ENCODE measurements at places on chromosomes 2 and 18.

- DNase-seq, result no peak
Measured at GRCh38 chr2:188898261-188898660, 75.9 kb upstream of the COL3A1 start.

GRCh38 chr18:51110073-51110797 is 80.2 kb downstream of the SMAD4 start:
- DNase-seq, result peak; percentile 44

DNA sequence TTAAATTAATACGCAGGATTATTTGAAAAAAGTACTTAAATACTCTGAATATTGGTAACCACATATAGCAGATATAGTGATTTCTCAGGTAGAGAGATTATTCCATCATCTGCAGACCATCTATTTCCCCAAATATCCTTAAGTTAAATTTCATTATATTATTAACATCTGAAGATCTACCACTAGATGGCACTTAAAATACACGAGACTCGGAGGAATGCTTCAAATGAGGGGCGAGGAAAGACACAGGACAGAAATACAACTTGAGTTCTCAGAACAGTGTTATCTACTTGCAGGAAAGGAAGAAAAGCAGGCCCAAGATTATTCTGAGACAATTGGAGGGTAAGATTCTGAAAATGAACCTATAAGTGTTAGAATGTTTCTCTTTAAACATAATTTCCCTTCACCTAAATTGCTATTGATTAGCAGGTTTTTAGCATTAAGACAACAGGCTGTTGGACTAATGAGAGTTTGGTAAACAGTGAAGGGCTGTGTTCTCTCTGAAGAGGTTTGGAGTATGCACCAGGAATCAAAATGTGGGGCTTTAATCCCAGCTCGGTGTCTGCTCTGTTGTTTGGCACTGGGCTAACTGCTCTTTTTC is 76.9 kb upstream of the GCFC2 start:
- DNase-seq, result no peak

- no peak for DNase-seq
Measured at GRCh38 chr2:222797261-222797660, 63.6 kb upstream of the ACSL3 start.

DNA sequence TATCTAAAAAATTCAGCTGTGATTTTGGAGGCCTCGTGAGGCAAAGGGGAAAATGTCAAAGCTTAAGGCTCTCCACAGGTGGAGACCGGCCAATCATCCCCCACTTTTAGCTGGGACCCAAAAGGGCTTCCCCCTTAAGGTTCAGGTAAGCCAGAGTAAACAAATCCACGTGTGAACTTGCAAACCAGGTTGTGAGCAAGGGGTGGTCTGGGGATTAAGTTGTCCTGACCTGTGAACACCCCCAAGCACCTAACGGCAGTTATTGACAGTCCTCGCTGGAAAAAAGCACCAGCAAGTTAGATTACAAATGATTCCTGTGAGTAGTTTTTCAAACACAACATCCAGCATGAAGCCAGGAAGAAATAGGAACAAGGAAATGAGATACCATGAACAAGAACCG is 42.9 kb downstream of the MYO7B start:
- DNase-seq, result no peak

- DNase-seq, result no peak
Measured at GRCh38 chr2:66446941-66447340, 12.0 kb downstream of the MEIS1 start.

DNA sequence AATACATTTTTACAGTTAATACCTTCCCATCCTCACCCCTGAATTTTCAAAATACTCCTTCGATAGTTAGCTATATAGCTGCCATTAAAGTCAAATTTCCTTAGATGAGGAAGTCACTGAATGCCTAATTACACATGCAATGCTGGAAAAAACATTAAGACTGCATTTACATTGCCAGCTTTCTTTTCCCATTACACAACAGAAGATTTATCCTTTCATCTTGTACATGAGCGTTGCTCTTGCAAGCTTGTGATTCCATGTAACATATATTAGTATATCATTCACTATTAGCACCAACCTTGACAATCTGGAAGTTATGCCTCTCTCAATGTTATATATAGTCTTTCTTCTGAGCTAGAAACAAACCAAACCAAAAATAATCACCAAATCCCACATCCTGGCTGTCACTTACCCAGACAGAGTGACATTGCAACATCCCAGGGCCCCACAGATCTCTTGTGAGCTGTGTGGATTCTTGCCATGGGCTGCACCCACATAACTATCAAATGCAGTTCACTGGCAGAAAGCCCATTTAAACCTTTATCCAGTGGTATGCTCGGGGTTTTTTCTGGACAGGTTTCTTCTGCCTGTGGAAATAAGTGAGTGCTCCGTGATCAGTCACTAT is 79.2 kb upstream of the PAPOLG start:
- DNase-seq, result no peak

- no peak for DNase-seq
Measured at GRCh38 chr18:75231053-75231406, 20.4 kb downstream of the TSHZ1 start.

GRCh38 chr2:39743269-39743776 is 35.7 kb downstream of the THUMPD2 start:
- no peak for DNase-seq

DNA sequence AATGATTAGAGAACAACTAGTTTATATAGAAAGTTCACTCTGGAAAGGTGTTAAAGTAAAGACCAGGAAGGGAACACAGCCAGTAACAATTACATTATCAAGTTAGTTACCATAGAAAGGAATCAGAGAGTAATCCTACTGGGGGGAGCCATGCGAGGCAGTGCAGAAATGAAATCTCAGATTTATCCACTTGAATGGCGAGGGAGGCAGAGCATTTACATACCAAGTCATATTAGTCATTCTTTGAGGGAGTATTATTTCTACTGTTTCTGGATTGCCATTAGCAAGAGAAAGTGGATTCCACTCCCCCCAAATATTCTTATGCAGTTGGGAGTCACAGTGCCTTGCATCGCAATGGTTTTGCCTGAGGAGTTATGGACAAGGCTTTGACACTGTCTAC is 472.7 kb upstream of the TRIB2 start:
- no peak for DNase-seq

- DNase-seq, result no peak
Measured at GRCh38 chr2:95276244-95276887, 2.1 kb downstream of the PROM2 start.

GRCh38 chr2:164061129-164061746 is 325.4 kb upstream of the FIGN start:
- DNase-seq, result no peak

DNA sequence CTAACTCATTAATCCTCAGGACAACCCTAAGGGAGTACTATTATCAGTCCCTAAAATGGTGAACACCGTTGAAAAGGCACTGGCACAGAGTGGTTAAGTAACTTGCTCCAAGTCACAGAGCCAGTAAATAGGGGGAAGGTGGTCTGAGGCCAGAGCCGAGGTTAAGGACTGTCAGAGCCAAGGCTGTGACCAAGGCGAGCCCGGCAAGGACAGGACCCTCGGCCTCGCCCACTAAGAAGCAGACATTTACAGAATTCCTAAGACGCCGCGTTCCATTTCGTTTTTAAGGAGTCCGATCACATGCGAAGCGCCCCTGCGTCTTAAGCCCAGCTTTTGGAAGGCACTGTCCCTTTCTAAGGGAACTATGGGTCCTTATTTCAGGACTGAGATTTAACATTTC is 1.1 kb downstream of the PDIA6 start:
- no peak for DNase-seq

DNA sequence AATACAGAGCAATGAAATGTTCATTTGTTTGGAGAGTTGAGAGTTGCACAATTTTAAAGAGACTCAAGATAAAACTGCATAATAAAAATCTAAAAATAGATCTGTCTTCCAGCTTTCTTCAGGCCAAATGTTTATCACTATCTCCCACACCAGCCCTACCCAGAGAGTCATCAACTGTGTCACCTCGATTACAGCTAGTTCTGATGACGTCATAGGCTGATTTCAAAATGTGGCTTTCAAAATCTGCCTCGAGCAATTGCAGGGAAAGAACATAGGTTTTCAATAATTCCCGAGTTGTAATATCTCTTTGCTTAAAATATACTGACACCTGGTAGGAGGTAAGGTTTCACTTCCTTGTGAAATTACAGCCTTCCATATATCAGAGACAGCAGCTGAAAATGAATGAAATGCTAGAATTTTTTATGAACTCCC is 677.6 kb upstream of the ID2 start:
- no peak for DNase-seq

DNA sequence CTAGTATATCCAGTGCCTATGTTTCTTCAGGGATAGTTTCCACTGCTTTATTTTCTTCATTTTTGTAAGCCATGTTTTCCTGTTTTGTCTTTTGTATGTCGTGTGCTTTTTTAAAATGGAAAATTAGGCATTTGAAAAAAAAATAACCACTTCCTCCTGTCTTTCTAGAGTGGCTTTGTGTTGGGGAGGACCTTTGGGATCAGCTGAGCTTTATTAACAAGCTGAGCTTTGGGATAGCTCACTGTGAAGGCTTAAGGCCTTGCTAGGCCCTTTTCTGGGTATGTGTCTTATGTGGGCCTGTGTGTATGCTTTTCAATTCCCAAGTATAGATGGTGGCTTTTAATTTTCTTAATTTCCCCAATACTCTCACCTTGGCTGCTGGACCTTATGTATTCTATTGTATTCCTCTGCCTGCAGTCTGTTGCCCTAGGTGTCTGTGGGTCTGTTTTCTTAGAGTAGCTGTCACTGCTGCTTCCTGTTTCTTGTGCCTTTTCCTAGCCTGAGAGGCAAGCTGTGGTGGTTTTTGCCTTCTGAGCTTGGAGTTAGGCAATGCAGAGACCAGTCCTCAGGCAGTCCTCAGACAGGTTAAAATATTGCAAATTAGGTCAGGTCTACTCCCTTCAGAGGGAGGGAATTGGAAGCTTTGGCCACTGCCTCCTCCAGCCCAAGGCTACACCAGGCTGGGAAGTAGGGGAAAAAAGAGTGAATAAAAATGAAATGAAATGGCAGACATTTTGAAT is 134.7 kb downstream of the LDLRAD4 start:
- no peak for DNase-seq

DNA sequence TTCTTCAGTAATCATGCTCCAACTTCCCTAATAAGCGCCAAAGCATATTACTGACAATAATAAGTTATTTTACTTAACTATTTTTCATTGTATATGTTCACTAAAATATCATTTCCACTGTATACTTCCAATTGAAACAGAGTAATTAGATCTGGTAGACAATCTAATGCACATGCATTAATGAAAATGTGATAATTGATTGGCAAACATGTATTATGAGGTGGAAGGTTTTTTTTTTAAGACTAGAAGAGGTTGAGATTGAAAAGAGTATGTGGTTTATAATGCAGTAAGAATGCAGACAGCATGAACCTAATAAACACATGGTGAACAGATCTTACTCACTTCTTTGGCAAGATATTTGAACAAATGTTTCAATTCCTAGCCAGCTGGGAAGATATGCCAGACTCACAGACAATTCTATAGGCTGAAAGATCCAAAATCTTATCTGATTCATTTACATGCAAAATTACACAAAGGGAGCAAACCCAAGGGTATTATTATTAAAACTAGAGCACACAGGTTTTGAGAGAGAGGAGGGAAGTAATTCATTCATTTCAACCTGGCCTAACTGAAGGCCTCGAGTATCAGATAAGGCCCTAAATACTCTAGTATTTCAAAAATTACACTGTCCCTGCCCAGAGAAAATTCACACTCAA is 2.8 kb downstream of the NCKAP1 start:
- DNase-seq, result no peak

GRCh38 chr2:191625446-191625845 is 52.5 kb upstream of the NABP1 start:
- no peak for DNase-seq

DNA sequence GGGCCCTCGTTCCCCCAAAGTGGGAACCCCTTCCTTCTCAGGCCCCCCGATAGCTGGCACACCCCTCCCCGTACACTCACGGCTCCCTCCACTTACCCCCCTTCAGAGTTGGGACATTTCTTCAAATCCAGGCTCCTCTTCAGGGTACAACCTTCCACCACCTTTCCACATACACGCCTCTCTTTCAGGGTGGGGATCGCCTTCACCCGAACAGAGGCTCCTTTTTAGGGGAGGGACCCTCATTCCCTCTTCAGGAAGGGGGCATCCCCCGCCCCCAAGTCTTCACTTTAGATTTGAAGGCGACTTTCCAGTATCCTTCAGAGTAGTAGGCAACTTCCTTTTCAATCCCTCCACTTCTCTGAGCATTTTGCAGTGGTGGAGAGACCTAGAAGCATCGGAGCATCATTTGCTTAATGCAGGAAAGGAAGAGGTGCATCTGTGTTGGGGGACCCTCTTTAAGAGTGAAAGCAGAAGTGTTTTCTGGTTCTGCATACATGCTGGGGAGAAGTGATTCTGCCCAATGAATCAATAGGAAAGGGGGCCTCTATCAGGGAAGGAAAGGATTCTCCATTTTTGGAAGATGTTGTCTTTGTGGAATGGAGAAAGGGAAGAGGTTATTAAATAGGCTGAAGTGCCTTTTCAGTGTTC is 845 bp downstream of the EML4 start:
- peak; percentile 6 for DNase-seq

DNA sequence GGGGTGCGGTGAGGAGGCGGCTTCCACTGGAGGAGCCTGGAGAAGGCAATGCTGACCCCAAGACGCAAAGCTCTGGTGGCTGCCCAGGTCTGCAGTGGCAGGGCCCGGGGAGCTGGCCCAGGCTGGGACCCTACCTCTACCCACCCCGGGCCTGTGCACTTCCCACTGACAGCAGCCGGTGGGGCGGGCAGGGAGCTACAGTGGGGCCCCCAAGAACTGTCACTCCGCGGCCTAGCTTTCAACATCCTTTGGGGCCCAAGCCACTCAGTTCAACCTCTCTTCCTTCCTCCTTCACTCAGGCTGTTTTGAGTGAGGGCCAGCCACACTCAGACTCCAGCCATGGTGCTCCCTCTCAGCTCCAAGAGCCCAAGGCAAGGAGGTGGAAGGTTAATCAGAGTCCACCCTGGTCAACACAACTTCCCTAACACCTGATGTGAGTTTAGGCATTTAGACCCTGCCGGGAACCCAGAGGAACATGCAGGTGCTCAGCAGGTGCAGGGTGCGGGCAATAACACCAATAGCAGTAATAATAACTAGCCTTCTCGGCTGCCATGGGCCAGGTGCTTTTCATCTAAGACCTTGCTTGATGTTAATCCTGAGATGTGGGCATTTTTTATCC is 93.6 kb downstream of the ZFP36L2 start:
- no peak for DNase-seq

DNA sequence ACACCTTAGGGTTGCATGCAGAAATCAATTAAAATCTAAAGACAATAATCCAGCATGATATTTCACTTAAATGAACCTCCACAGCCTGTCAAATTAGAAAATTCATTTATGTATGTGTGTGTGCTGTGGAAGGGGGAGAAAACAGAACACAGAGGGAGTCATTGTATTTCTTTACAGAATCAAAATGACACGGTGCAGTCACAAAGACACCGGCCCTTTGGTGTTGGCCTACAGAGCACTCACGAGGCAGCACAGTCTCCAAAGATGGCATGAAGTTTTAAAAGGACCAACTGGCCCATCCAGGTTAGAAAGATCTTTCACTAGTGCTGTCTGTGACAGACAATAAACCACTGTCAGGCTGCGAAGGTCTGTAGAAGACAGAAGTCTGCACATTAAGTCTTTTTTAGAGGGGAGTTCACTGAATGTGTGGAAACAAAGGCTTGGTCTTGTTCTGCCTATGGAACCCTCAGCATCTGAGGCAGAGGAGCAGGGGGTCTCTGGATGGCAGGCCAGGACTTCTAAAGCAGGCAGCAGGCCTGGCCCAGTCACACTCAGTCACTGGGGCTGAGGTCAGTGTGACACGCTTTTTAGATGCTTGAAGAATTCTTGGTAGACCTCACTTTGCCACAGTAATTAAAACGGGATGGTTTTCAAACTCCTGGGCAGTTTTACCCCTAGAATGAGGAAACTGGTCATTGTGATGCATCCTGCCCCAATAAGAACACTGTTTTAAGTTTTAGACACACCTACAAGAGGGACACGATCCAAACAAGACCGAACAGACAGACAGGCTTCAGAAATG is 184.9 kb downstream of the AFF3 start:
- DNase-seq, result no peak
